Hepatocyte (in vitro differentiated cells): ENCODE measurements at places on chromosomes 11 and 22. TPM values are rescaled to one million over a fixed set of nuclear protein-coding genes. Genes with fewer than 3 reads are reported as not detected.

GRCh38 chr11:77353131-77353530 is 51.6 kb upstream of the GDPD4 start:
- no peak for DNase-seq

GRCh38 chr22:19396934-19397733 is 34.4 kb downstream of the HIRA start:
- DNase-seq: no peak

Gene MOV10L1
- 0.36 and 2.0 TPM in 2 replicates for polyA plus RNA-seq

DNA sequence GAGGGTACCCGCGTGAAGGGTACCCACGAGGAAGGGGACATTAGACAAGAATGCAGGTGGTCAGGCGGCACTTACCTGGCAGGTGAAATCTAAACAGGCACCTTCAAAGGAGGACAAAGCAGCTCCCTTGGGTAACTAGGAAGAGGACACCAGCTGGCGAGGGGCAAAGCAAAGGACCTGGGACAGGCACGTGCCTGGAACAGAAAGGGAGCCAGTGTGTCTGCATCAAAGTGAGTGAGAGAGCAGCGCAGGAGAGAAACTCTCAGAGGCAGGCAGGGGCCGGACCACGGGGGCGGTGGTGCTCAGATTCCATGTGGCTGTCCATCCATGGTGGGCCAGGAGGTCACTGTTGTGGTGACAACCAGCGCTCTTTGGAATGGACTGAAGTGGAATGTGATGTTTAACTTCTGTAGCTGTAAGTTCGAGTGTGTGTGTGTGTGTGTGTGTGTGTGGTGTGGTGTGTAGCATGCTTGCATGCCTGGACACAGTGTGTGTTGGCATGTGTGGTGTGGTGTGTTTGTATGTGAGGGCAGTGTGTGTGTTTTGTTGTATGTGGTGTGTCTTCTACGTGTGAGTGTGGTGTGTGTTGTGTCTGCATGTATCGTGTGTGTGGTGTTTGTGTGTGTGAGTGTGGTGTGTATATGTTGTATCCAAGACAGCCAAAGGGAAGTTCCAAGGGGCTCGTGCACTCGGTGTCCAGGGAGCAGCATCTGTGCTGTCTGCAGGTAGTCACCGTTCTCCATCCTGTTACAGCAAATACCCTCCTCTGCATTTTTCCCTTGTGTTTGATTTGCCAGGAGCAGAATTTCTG is 86.4 kb downstream of the CDKN1C start:
- no peak for DNase-seq

DNA sequence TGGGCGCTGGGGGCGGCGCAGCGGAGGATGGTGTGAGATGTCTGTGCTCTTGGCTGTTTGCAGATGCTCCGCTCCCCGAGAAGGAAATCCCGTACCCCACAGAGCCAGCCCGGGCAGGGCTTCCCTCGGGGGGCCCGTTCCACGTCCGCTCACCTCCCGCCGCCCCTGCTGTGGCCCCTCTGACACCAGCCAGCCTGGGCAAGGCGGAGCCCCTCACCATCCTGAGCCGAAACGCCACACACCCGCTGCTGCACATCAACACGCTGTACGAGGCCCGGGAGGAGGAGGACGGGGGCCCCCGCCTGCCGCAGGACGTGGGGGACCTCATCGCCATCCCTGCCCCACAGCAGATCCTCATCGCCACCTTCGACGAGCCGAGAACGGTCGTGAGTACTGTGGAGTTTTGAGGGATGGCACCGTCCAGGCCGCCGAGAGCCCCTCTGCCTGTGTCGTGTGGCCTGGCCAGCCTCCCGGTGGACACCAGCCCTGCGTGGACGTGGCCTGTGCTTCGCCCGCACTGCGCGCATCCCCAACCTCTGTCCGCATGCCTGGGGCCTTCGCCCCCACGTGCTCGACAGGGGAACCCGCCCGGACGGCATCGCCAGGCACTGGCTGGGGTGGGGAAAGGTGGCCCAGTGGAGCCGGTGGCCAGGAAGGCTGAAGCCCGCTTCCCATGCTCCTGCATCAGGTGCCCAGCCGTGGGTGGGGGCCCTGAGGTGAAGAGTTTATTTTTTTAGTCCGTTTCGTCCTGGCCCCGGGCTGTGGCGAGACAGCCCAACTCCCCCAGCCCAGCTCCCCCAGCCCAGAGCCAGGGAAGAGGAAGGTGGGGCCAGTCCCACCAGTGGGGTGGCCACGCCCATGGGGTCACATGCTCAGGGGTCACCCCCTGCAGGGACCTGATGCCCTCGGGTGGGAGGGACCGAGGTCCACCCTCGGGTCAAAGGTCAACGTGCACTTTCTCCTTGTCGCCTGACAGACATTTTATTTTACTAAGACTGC is 6.5 kb upstream of the TRABD start:
- DNase-seq: no peak

DNA sequence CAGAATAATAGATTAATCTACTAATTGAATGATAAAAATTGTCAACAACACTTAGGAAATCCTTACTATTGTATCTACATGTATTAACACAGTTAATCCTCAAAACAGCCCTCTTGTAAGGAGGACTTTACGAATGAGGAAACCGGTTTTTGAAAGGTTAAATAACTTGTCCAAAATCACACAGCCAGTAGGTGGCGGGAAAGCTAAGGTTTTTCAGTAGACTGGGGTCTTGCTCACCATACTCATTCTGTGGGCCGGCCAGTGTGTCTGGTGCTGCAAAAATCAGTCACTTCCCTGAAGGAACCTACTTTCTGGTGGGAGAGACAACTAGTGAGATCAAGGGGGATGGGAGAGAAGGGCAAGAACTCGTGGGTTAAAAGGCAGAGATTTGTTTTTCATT is 3.8 kb downstream of the DCPS start:
- DNase-seq: peak; percentile 63

Gene PTPN5
- 0.22 and 0.78 TPM in 2 replicates for polyA plus RNA-seq

Gene ABTB2
- polyA plus RNA-seq: 14.3 and 16.5 TPM in 2 replicates

DNA sequence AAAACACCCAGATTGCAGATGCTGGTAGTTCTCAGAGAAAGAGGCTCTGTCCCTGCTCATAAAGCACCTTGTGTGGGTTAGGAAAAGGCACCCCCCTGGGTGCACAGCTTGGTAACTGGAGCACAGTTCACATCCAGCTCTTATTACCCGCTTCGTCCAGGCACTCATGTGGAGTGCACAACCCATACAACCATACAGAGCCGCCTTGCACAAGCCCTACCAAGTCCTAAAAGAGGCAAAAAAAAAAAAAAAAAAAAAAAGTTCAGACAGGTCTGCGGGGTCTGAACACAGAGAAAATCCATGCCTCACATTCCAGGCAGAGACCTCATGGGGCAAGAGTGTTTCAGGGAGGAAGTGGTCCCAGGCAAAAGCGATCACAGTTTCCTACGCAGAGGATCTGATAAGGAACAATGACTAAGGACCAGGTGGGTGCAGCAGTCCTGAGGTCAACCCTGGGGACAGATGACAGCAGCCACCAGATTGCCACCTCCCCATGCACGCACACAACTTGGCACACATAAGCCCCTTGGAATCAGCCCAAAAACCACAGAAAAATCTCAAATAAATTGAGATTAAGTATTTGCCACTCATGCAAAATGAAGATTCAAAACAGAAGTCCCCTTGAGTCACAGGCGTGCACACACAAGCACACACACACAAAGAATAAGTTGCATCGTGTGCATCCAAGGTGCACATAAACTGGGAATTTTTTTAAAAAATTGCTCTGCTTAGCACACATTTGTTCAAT is 12.3 kb downstream of the MB start:
- DNase-seq: peak; percentile 44

DNA sequence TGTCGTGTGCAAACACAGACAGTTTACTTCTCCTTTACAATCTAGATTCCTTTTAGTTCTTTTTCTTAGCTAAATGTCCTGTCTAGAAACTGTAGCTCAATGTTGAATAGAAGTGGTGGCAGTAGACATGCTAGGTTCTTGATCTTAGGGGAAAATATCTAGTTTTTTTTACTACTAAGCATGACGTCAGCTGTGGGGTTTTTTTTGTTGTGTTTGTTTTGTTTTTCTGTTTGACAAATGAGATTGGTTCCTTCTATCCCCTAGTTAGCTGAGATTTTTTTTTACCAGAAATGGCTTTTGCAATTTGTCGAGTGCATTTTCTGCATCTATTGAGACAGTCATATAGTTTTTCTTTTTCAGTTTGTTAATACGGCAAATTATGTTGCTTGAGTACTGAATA is 2.3 kb upstream of the OR10G7 start:
- DNase-seq: no peak

- DNase-seq: no peak
Observed at GRCh38 chr11:61893981-61894380, 2.6 kb upstream of the FADS3 start.
